ENCODE measurements at places on chromosomes 2 and 18.

GRCh38 chr2:223181561-223181960, 129.6 kb downstream of the KCNE4 start:
- no peak for DNase-seq

GRCh38 chr2:238915596-238915995, 67.7 kb downstream of the TWIST2 start:
- DNase-seq: no peak

GRCh38 chr2:96727431-96727830, 12.4 kb downstream of the LMAN2L start:
- DNase-seq: no peak

DNA sequence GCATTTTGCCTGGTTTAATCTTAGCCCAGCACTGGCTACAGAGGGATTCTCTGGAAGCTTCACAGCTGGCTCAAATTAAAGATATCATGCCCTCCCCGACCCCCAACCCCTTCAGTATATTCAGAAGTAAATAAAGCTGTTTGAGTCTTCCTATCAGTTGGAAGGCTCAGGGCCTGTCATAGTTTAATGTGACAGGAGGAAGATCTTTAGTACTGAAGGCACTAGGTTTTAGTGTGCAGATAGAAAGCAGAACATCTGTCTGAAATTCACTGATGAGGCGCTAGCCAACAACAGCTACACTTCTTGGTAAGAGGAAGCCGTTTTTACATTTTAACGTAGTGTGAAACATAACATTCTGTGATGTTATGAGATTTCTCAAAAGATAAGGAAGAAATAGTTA, 969.1 kb upstream of the CDH2 start:
- DNase-seq: no peak

GRCh38 chr18:10228326-10228725, 226.1 kb upstream of the APCDD1 start:
- no peak for DNase-seq

GRCh38 chr2:198710562-198710961, 747.2 kb downstream of the SATB2 start:
- DNase-seq: no peak

GRCh38 chr18:57589161-57589560, 2.7 kb upstream of the FECH start:
- DNase-seq: no peak

DNA sequence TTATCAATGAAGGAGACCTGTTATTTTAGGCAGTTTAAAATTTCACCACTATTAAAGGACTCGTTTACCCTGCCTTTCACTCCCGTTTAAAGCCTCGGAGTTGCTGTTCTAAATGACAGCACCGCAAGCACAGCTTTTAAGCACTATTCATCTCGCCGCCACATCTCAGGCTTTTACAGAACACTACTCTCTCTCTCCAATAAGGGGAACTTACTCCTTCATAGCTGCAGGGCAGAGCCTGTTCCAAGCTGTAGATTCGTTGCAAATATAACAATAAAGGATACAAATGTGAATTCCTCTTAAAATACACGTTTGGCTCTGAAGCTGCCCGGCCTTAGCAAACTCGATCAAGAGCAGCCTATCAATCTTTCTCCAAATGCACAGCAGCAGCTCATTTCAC, 271.8 kb downstream of the ZNF521 start:
- DNase-seq: no peak

- DNase-seq: no peak
These were observed 359.9 kb upstream of the FANCL start for GRCh38 chr2:58601017-58601416.

DNA sequence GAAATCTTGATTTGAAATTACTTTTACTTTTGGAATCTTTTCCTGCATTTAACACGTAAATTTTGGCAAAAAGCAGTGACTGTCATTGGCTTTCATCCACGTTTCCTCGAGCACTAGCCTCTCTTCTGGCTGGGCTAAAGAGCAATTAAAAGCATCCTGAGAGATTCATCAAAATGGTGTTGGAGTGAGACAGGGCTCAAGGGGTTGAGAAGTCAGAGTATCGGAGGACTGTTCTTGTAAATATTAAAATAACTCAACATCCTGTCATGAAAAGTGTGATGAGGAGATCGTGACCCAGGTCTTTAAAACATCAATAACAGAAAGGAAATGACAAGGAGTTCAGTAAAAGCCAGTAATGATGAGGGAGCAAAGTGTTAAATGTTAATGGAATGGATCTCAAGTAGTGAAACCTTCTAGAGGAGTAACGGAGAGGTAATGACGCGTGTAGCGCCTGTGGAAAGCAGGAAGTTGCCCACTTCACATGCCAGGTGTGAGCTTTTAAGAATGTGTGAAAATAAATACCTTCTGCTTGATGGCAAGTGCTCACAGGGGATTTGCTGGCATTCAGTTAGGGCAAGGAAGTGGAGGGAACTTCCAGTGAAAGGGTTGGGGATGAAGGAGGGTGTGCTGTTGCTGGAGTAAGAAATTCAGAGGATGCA, 754.4 kb downstream of the ADCYAP1 start:
- DNase-seq: no peak

DNA sequence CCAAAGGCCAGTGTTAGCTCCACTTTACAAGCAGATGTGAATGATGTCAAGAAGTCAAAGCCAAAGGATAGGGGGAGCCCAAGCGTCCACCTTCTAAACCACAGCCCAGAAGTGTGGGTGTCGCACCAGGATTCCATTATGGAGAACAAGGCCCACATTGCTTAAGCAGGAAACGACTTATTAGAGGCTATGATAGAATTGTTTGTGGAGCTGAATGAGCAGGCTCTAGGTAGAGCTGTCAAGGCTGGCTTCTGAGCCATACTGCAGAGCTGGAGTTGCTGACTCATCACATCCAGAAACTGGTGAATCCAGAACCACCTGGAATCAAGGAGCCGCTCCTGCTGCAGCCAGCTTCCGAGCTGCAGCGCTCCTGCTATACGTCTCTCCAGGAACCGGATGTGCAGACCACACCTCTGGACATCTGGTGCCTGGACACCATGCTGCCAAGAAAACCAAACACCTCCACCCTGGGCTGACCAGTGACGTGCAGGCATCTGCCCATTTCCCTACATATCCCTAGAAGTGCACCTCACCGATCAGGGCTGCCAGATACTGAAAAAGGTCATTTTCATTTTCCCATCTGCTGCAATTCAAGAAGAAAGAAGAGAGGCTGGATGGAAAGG, 6.2 kb upstream of the TWIST2 start:
- no peak for DNase-seq
